Activated naive CD8-positive, alpha-beta T cell treated with anti-CD3 and anti-CD28 coated beads for 36 hours (primary cell): ENCODE measurements at places on chromosomes 3 and 15. TPM values are rescaled to one million over a fixed set of nuclear protein-coding genes. Genes with fewer than 3 reads are reported as not detected.

GRCh38 chr3:18057471-18058091 is 315.1 kb upstream of the TBC1D5 start:
- no peaks in the 10 kb centered on the region for H3K27me3 ChIP-seq
- H3K27ac ChIP-seq = no peak overlapping the region
- no peaks in the 10 kb centered on the region for H3K4me1 ChIP-seq
- H3K4me3 ChIP-seq = no peak overlapping the region

- H3K27me3 ChIP-seq = no peaks in the 10 kb centered on the region
- no peak overlapping the region for H3K4me3 ChIP-seq
- no peaks in the 10 kb centered on the region for H3K36me3 ChIP-seq
- no peak overlapping the region for H3K27ac ChIP-seq
These were observed 193.2 kb upstream of the ZNF385D start for GRCh38 chr3:21944251-21944650.

GRCh38 chr15:61336026-61336638 is 107.0 kb upstream of the RORA start:
- H3K27ac ChIP-seq = no peak overlapping the region
- H3K27me3 ChIP-seq = peaks cover 45% of the 10 kb centered on the region
- no peaks in the 10 kb centered on the region for H3K36me3 ChIP-seq
- no peak for DNase-seq

Gene UROC1
- not detected for total RNA-seq
